B cell (primary cell): ENCODE measurements at places on chromosomes 5 and 9.

DNA sequence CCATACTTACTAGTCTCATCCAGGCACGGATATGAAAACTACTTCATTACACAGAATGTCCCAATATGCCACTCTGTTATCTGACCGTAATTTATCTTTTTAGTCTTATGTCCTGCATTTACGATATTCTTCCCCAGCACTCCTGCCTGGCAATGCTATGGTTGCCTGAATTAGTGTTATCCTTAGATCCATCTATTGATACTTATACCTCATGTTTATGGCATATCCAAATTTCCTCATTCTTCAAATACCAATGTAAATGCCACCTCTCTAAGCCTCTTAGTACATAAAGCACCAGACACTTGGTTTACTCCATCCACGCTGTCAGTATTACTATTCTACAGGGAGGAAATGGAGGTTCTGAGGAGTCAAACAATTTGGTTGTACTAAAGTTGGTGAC is 507.8 kb upstream of the NMUR2 start:
- no peak for DNase-seq

DNA sequence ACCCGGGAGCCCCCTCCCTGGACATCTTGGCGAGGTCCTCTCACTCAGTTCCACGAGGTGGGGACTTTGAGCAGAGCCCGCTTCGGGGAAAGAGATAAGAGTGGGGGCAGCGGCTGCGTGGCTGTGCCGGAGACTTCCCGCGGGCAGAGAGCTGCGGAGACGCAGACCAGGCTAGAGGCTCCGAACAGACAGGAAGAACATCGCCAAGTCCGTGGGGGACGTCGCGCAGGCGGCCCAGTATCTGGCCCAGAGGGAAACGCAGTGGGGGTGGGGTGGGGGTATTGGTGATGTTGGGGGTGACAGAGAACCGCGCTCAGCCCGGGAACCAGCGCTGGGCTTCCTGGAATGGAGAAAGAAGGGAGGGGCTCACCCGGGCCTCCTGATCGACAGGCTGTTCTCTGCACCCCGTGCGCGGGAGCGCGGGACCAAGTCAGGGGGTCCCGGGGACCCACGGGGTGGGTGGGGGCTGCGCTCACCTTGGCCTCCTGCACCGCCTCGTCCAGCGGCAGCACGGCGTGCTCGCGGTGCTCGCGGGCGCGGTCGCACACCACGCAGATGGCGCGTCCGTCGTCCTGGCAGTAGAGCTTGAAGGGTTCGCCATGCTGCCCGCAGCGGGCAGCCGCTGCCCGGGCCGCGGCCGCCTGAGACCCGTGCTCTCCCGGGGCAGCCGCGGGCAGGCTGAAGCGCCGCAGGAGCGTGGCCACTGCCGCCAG is 727 bp downstream of the TRIM7 start:
- DNase-seq, result peak; percentile 49

DNA sequence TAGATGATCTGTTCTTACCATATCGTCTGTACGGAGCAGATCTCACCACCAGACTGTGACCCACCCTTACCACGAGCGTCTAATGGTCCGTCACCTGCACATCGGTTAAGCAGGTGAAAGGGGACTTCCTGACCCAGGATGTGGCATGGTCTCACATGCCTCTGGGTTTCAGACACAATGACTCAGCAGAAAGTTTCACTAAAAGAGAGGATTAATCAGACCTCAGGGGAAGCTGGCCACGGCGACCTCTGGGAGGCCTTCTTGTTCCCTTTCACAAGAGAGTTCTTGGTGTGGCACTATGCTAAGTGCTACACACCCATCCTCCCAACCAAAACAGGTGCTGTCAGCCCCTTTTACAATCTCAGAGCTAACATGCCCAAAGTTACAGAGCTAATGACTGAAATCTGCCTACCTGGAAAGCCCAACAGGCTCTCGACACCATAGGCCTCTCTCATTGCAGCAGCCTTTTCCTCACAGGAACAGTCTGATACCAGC is 41.6 kb downstream of the ADAMTS12 start:
- peak; percentile 46 for DNase-seq

DNA sequence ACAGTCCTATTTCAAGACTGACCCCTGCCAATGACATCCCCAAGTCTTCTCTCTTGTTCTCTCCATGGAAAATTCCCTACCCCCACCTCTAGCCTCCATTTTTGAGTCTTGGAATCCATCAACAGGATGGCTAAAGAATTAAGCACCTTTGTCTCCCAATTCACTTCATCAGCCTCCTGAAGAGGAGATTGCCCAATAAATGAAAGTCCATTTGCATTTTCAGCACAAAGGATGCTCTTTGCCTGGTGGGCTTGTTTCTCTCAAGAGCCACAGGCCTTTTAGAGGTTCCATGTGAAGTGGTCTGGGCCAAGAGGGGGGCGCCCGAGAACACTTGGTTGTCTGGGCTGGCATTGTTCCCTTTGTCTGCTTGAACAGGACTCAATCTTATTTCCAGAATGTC is 12.6 kb downstream of the HSD17B3 start:
- DNase-seq, result no peak

DNA sequence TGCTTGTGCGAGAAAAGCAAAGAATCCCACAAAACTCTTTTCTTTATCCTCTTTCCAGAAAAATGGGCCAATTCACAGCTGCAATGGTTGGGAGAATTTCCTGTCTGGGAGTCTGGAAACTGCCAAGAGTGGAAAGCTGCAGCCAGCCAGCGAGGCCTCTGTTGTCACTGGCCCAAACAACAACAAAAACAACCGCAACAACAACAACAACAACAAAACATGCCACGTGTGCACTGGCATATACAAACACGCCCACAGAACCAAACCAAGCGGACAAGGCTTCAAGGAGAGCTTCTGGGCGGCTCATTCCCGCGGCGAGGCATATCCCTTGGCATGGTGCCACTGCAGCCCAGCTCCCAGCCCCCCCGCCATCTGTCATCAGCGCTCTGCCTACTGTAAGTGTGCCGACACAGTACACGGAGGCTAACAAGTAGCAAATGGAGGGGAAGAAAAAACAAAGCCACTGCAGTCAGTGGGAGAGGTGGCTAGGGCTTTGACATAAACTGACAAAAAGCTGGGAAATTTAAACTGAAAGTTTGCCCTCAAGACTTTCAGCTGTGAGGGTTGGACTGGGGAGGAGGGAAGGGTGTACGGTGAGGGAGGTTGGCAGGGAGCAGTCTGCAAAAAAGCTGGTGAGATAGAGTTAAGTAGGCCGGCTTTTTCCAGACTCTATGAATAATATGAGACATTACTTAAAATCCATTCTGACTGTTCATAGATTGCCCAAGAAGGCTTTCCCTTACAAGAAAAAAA is 165.0 kb upstream of the ZNF462 start:
- DNase-seq, result no peak

GRCh38 chr9:31153250-31153840 is 1231.1 kb upstream of the ACO1 start:
- DNase-seq, result no peak

GRCh38 chr5:95620030-95620869 is at the start of gene GPR150:
GPR150 (plus strand) TSS chr5:95620087; CDS start chr5:95620276, 189 bp downstream.
- peak; percentile 78 for DNase-seq

DNA sequence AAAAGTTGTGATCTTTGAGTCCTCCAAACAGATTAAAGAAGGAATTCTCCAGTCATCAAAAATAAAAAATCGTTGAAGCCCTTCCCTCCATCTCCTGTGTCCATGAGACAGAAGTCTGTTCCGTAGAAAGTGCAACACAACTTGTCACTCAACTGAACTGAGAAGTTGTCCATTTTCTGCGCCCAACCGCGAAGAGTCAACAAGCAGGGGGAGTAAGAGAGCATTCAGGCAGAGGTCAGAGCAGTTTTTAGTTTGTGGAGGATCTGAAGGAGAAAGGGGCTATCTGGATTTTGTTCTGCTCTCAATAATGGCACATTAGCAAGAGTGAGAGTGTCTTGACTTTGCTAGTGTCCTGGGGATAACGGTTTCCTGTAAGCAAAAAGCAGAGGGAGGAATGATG is 303.9 kb downstream of the ICE1 start:
- DNase-seq, result no peak

DNA sequence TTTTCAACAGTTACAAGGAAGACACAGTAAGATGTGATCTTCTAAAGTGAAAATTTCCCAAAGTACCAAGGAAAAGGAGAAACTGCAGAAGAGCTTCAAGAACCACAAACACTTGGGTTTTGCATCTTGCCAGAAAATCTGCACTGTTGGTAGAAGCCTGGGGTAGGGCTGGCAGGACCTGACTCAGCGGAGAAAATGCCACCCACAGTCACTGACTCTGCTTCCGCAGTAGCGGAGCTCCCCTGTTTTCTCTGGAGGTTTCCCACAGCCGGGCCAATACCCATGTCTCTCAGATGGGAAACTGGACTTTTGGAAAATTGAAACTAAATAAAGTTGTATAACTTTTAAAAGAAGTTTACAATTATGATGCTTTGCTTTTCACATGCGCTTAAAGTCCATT is 104.2 kb downstream of the MEF2C start:
- no peak for DNase-seq
